Endothelial cell (in vitro differentiated cells): ENCODE measurements at places on chromosomes 11 and 22. TPM values are rescaled to one million over a fixed set of nuclear protein-coding genes. Genes with fewer than 3 reads are reported as not detected.

DNA sequence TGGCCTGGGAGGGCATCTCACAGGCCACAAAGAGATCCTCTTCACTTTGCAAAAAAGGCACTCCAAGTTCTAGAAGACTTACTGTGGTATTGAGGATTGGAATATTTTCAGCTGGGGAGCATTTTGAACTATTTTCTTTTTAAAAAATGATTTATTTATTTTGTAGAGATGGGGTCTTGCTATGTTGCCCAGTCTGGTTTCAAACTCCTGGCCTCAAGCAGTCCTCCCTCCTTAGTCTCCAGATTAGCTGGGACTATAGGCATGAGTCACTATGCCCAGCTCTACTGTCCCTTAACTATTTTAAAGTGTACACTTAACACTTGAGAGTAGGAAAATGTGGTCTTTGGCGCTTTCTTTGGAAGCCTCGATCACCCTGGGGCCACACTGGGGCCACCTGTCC lies 24.9 kb upstream of the DGCR8 start:
- H3K36me3 ChIP-seq = peaks cover 4% of the 10 kb centered on the region
- H3K4me3 ChIP-seq = no peak overlapping the region
- DNase-seq = no peak
- no peak overlapping the region for H3K27ac ChIP-seq
- no peaks in the 10 kb centered on the region for H3K27me3 ChIP-seq

- H3K36me3 ChIP-seq = peaks cover 5% of the 10 kb centered on the region
- peaks cover 20% of the 10 kb centered on the region for H3K27me3 ChIP-seq
- peak overlapping the region; percentile 77 for H3K27ac ChIP-seq
- H3K4me1 ChIP-seq = peaks cover 36% of the 10 kb centered on the region
- no peak for DNase-seq
These were observed 1.5 kb upstream of the CLDN5 start for GRCh38 chr22:19525666-19526065.

DNA sequence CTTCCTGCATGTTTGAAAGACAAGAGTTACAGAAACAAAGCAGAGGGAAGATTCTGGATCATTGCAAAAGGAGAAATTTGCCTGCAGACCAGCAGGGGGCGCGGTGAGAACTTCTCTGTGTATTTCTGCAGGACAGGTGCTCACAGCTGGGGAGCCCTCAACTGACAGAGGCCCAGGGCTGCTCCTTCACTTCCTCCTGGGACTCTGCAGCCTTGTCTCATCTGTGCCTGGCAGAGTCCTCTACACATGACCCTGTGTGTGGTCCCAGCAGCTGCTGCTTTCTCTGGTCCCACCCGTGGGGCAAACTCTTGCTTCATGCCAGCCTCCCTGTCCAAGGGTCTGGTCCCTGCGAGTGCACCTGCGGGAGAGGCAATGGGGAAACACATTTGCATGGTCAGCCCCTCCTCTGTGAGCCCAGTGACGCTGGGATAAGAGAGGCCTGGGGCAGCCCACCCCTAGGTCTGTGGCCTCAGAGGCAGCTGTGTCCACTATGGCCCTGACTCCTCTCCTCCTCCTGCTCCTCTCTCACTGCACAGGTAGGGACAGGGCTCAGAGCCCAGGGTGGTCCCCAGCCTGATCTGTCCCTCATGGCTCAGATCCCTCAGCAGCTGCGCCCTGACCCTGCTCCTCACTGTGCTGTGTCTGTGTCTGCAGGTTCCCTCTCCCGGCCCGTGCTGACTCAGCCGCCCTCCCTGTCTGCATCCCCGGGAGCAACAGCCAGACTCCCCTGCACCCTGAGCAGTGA lies 43.2 kb upstream of the VPREB1 start:
- peak; percentile 57 for DNase-seq
- H3K27me3 ChIP-seq = peaks cover 15% of the 10 kb centered on the region
- H3K4me1 ChIP-seq = no peaks in the 10 kb centered on the region
- no peak overlapping the region for H3K4me3 ChIP-seq
- no peaks in the 10 kb centered on the region for H3K36me3 ChIP-seq
- H3K27ac ChIP-seq = no peak overlapping the region

GRCh38 chr11:46918788-46919513 lies 601 bp upstream of the LRP4 start:
- H3K36me3 ChIP-seq = peaks cover 5% of the 10 kb centered on the region
- no peak for DNase-seq
- peaks cover 11% of the 10 kb centered on the region for H3K27me3 ChIP-seq

DNA sequence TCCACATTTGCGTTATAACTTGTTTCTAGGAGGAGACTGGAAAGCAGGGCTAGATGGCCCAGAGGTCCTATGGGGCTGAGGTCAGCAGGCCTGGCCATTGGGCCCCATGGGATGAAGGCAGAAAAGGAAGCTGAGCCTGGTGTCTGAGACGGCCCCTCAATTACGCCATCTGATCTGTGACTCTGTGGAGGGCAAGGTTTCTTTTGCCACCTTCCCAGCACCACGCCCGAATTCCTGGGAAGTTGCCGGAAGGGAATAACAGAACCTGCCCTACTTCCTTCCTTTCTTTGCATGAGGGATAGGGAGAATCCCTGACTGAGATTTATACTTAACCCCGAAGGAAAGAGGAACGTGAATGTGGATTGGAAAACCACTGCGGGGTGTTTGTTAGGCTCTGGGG lies 118.1 kb downstream of the MPPED1 start:
- no peak overlapping the region for H3K4me3 ChIP-seq
- H3K36me3 ChIP-seq = no peaks in the 10 kb centered on the region
- no peaks in the 10 kb centered on the region for H3K4me1 ChIP-seq
- H3K27ac ChIP-seq = no peak overlapping the region

DNA sequence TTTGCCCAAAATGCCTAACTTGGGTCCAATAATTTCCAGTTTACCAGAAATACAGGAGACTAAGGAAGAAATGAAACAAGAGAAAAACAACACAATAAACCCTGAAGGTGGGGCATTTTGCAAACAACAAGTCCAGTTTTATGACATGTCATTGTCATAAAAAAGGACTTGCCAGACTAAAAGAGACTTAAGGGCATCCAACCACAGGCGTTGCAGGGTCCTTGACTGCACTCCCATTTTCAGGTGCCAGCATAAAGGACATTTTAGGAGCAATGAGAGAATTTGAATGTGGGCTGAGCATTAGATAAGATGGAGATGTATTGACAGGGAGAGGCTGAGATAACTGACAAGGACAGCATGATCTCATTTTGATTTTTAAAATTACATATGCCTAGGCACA lies 28.1 kb upstream of the DAGLA start:
- no peaks in the 10 kb centered on the region for H3K36me3 ChIP-seq
- peaks cover 5% of the 10 kb centered on the region for H3K27me3 ChIP-seq
- no peak for DNase-seq
- peaks cover 24% of the 10 kb centered on the region for H3K4me1 ChIP-seq
- H3K4me3 ChIP-seq = no peak overlapping the region
- H3K27ac ChIP-seq = no peak overlapping the region

DNA sequence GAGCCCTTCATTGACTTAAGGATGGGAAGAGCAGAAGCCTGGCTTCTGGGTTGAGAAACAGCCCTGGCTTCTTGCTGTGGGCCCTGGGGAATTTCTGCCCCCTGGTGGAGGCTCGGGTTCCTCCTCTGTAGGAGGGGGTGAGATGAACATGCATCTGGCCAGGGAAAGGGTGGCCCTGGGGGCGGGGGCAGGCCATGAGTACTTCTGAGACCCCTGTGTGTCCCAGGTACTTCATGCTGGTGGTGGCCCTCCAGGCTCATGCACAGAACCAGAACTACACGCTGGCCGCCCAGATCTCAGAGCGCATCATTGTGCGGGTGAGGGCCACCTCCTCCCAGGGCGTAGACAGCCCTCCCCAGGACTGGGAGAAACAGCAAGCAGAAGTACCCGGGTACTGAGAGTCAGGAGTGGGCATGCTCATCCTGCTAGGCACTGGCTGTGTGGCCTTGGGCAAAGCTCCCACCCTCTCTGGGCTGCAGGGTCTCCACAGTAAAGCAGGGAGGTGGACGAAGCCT lies 15.8 kb downstream of the TMEM258 start:
- H3K36me3 ChIP-seq = no peaks in the 10 kb centered on the region
- H3K27ac ChIP-seq = no peak overlapping the region
- H3K27me3 ChIP-seq = peaks cover 13% of the 10 kb centered on the region
- H3K4me1 ChIP-seq = peaks cover 4% of the 10 kb centered on the region

DNA sequence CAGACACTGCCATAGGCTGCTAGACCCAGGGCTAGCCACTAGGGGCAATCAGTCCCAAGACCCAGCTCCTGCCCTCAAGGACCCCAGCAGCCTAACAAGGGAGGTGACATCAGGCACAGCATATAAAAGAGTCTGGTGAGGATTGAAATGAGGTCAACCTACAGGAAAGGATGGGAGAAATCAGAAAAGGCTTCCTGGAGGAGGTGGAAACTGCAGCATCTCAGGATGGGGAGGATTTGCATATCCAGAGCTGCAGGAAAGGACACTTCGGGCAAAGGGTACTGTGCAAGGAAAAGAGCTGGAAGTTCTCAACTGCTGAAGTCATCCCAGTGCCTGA lies 2.9 kb upstream of the ARFGAP2 start:
- peak; percentile 67 for DNase-seq
- no peak overlapping the region for H3K4me3 ChIP-seq
- peaks cover 5% of the 10 kb centered on the region for H3K36me3 ChIP-seq
- peak overlapping the region; percentile 57 for H3K27ac ChIP-seq

DNA sequence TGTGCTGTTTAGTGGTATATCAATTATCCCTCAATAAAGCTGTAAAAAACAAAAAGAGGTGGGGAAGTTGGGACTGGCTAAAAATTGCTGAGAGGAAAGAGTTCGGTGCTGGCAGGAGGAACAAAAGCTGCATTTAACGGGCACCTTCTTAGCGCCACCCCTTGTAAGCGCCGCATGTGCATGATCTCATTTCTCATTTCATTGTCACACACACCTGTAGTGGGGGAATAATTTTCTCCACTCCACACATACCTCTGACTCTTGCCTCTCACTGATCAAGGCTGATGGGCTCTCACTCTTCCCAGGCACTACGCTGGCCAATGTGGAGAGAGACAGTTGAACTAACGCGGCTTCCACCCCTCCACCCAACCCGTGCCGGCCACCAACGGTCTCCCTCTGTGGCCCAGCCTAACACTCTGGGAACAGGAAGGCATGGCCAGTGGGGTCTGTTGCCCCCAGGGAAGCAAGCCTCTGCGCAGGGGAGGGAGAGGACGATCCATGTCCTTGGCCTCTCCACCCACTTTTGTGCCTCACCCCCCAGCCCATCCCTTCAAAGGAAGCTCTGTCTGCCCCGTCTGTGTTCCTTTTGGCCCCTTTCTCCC lies 186.7 kb upstream of the SYT13 start:
- H3K27ac ChIP-seq = peak overlapping the region; percentile 34
- H3K4me3 ChIP-seq = no peak overlapping the region

DNA sequence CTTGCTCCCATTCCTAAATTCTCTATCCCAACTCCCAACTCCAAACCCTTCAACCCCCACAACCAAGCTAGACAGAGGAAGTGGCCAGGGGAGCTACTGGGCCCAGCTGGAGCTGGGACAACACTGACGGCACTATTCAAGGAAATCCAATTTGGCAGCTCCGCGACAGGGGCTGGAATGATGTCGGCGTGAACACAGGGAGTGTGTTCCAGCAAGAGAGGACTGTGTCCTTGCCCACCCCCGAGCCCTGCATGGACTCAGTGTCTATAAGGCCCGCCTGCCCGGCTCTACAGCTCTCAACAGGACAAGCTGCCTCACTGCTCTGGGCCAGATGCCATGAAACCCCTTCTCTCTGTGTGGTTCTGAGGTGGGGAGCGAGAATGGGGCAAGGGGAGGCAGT lies 11.3 kb downstream of the PCSK7 start:
- H3K27me3 ChIP-seq = no peaks in the 10 kb centered on the region
- H3K4me3 ChIP-seq = no peak overlapping the region
- H3K36me3 ChIP-seq = peaks cover 33% of the 10 kb centered on the region
- DNase-seq = no peak
- peaks cover 22% of the 10 kb centered on the region for H3K4me1 ChIP-seq
- H3K27ac ChIP-seq = no peak overlapping the region

- DNase-seq = no peak
- peaks cover 8% of the 10 kb centered on the region for H3K27me3 ChIP-seq
- H3K36me3 ChIP-seq = no peaks in the 10 kb centered on the region
- no peak overlapping the region for H3K4me3 ChIP-seq
- H3K27ac ChIP-seq = no peak overlapping the region
- H3K4me1 ChIP-seq = peaks cover 27% of the 10 kb centered on the region
These were observed 35.4 kb downstream of the CHRDL2 start for GRCh38 chr11:74695705-74696280.

DNA sequence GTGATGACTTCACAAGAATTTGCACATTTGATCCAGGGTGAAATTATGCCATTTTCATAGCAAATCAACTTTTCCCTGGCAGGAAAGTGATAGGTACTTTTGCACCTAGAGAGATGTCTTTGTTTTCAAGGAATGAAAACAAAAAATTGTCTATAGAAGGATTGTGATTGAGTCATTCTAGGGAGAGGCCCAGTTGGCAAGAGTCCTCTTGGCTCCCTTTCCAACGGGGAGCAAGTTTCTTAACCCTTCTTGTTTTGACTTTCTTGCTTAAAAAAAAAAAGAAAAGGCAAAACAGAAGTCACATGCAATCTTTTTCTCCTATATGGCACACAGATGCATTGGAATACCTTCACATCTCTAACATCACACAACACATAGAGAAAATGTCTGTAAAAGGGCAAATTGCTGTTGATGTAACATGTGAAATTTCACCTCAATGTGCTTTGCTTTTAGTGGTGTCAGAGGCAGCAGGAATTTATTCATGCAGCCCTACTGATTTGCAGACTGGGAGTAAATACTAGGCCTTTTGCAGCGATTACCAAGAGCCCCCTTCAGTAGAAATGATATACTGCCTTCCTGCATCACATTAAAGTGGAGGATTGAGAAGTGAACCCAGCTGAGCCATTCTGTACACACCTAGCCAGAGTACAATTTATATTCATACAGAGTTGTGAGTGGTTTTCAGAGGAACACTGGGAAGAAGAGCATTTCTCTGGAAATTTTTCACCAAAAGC lies 290.7 kb upstream of the MPPED2 start:
- H3K4me1 ChIP-seq = peaks cover 10% of the 10 kb centered on the region
- no peak overlapping the region for H3K4me3 ChIP-seq
- H3K27ac ChIP-seq = no peak overlapping the region
- DNase-seq = no peak

DNA sequence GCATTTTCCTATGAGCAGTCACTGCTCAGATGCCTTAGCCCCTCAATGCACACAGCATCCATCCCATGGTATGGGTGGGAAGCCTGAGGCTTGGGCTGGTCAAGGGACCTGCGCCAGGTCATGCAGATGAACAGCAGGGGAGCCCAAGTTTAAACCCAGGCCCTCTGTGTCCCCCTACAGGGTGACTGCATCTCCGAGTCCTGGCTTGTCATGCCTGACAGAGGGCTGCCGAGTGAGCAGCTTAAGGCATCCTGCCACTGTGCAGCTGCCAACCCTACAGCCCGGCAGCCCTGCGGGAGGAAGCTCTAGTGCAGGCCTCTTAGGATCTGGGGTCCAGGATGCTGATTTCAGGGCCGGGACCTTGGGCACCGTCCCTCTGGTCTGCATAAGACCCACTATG lies 10.0 kb downstream of the IL2RB start:
- H3K27ac ChIP-seq = no peak overlapping the region
- H3K4me1 ChIP-seq = no peaks in the 10 kb centered on the region
- no peak for DNase-seq
- peaks cover 13% of the 10 kb centered on the region for H3K27me3 ChIP-seq
- no peaks in the 10 kb centered on the region for H3K36me3 ChIP-seq

Gene IRAG1
- 8.7 TPM for total RNA-seq
